Effector memory CD4-positive, alpha-beta T cell (primary cell): ENCODE measurements at places on chromosomes 7 and 10.
A peak's percentile ranks its signal among the peaks of the same experiment; 100 is the strongest.

GRCh38 chr10:124324451-124324850 lies 94.3 kb downstream of the OAT start:
- DNase-seq, result no peak

- no peak for DNase-seq
These were observed 1030.9 kb upstream of the CELF2 start for GRCh38 chr10:9986786-9987185.

DNA sequence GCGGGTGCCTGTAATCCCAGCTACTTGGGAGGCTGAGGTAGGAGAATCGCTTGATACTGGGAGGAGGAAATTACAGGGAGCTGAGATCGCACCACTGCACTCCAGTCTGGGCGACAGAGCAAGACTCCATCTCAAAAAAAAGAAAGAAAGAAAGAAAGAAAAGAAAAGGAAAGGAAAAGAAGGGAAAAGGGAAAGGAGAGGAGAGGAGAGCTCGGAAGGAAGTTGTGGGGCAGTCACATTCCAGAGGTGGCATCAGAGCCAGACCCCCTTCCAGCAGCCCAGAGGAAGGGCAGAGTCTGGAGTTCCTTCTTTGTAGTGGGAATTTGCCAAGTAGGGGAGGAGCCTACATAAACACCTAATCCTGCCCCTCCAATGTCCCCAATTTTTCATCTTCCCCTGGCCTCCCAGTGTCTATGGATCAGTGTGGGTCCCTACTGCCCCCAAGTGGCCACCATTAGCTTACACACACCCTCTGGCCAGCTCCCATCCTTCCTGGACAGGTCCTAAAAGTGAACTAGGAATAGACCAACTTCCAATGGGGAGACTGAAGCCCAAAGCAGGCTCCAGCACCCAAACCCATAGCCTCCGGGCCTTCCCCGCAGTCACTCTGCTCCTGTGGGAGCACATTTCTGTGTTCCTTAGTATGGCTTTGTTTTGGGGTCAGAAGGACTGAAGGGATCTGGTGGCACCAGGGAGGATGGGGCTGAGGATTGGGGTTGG lies 39.6 kb upstream of the HSPB1 start:
- DNase-seq, result no peak

GRCh38 chr10:48431871-48432270 lies 125.4 kb downstream of the MAPK8 start:
- DNase-seq, result no peak

GRCh38 chr10:62759599-62760175 lies 44.8 kb upstream of the ADO start:
- no peak for DNase-seq

DNA sequence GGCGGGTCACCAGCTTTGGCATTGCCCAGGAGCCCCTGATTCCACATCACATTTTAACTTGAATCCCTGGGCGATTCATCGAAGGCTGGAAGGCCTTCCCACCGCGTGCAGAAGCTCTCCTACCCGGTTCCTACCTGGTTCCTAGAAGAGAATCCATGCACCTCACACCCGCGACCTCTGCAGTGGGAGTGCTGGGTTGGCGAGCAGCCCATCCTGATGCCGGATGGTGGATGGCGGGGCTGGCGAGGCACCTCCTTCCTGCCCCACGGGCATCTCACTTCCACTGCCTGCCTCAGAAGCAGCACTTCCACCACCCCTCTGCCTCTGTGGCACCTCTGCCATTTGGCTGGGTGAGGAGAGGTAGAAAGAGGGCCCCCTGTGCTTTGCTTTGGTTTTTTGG lies 32.0 kb downstream of the NUB1 start:
- DNase-seq, result no peak

DNA sequence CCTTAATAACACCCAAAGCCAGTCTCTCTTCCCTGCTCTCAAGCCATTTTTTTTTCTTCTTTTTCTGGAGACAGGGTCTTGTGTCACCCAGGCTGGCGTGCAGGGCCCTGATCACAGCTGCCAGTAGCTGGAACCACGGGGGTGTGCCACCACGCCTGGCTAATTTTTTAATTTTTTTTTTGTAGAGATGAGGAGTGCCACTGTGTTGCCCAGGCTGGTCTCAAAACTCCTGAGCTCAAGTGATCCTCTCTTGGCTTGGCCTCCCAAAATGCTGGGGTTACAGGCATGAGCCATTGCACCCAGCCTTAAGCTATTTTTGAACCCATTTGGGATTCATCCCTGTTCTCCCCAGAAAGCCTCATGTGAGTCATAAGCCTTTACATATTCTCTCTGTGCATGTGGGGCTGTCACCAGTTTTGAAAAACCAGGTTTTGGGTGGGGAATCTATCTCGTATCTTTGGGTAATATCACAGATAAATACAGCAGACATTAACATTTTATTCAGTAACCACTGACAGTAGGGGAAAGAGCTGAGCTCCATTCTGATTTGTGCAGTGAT lies 15.5 kb downstream of the ZNF487 start:
- no peak for DNase-seq

DNA sequence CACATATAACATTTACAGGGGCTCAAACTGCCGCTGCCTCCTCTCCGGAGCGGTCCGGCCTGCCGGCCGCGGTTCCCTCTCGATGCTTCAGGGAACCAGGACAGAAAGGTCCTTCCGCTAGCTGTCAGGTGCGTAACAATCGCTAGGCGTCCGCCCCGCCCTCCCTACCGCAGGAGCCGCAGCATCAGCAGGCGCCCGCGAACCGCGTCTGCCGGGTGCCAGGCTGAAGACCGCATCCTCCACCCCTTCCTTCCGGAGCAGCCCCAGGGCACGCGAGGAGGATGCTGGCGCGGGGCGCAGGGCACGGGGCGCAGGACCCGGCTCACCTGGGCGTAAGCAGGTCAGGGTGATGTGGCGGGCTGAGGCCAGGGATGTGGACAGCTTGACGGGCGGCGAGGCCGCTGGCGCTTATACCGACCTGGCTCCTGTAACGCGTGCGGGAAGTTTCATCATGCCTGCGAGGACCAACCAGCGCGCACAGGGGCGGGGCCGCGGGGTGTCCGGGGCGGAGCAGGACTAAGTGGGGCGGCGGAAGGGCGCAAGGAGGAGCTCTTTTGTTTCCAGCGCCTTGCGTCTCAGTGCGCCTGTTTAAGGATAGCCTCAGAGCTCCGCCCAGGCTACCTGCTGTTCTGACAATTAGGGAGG lies at the start of gene ASNS:
ASNS (minus strand) TSS at position 384 of the 645 bp plus-strand sequence. CDS start 3,252 bp downstream, outside the sequence.
- DNase-seq, result peak; percentile 77

DNA sequence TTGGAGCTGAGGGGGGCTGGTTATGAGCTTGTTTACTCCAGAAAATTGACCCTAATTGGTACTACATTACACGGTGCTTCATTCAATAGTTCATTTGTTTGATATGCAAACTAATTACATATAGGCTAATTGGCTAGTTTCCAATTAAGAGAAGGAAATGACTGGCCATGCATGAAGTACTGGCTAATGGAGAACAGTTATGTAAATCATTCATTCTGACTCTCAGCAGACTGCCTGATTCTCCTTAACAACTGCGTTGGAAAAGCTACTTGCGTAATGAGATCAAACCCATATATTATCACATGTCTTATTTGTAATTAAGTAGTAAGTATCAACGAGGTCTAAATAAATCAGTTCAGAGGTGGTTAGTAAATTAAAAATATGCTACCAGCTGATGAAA lies 81.8 kb upstream of the CTTNBP2 start:
- no peak for DNase-seq

GRCh38 chr10:53977267-53977666 lies 823.8 kb downstream of the PCDH15 start:
- no peak for DNase-seq

- DNase-seq, result no peak
These were observed 30.8 kb upstream of the CHST15 start for GRCh38 chr10:124124123-124124768.

- no peak for DNase-seq
These were observed 22.5 kb downstream of the CCDC186 start for GRCh38 chr10:114151486-114151885.

DNA sequence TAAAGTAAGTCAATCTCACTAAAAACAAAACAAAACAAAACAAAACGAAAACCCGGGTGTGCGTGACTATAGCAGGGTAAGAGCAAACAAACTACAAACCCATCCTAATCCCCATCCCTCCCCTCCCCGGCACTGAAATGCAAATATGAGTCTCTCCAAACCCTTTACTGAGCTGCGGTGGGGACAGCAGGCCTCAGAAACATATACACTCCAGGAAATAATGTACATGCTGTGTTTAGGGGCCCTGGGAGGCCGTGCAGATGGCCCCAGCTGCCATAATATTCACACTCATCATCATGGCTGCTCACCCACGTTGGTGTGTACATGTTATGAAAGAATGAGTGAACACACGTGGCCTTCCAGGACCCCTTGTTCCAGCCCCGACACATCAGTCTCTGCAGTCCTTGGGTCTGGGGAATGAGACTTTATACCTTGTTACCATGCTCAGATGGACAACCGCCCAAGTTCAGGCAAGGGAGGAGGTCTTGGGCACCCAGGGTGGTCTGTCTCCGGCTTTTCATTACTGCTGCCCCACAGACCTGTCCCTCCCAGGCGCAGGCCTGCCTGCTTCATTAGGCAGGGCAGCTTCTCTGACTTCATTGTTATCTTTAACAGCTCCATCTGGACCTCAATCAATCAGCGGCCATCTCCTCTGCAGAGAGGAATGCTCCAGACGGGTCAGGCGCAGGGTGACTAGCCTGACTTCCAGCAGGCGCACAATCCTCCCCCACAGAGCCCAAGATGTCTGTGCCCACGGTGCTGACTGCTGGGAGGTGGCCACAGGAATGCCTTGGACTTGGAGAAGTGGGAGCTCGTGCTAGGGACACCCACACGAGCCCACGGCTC lies 20.6 kb downstream of the HSPA12A start:
- no peak for DNase-seq

DNA sequence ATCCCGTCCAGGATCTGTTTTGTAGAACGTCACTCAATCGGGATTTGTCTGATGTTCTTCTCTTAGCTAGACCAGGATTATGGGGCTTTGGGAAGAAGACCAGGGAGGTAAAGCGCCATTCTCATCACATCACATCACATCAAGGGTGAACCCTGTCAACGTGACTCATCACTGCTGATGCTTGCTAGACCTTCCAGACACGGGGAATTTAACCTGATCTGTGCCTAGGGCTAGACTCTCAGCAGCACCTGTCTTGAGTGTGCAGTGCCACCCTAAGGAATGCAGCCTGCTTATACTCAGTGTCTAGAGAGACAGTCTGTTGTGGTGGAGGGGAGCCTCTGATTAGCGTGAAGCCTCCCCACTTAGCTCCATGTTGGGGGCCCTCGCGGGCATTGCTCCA lies 678.6 kb upstream of the FOXK1 start:
- no peak for DNase-seq

- no peak for DNase-seq
These were observed 150.7 kb downstream of the CFTR start for GRCh38 chr7:117630501-117630900.

DNA sequence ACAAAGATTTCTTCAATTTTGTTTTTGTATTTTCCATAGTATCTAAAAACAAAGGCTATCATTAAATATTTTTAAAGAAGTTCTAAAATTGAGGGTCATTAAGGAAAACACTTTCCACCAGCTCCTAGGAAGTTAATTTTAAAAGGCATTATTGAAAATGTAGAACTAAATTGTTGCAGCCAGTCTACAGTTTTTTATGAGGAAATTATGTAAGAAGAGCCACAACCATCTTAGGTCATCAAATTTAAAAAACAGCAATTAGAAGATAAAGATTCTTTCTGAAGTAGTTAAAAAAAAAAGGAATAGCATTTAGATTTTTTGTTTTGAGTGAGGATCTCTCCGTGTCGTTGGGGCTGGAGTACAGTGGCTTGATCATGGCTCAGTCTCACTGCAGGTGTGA lies 161.7 kb downstream of the NRBF2 start:
- no peak for DNase-seq

DNA sequence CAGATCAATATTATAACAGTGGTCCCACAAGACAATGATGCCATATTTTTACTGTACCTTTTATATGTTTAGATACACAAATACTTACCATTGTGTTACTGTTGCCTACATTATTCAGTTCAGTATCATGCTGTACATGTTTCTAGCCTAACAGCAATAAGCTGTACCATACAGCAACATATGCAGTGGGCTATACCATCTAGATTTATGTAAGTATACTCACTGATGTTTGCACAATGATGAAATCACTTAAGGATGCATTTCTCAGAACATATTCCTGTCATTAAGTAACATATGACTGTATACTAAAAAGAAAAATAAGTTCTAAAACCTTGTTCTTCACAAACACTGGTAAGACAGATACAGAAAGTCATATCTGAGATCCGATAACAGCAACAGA lies 468.6 kb upstream of the SEMA3A start:
- no peak for DNase-seq

GRCh38 chr7:137981668-137982067 lies 20.2 kb downstream of the CREB3L2 start:
- DNase-seq, result no peak

DNA sequence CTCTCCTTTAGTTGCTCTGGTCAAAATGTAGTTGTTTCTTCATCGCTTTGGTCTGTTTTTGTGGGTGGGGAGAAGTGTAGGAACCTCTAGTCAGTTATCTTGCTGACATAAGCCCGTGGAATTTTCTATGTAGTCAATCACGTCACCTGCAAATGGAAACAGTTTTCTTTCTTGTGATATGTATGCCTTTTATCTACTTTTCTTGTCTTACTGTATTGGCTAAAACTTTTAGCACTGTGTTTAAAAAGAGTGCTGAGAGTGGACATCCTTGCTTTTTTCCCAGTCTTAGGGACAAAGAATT lies 42.3 kb downstream of the AKR1E2 start:
- DNase-seq, result no peak

DNA sequence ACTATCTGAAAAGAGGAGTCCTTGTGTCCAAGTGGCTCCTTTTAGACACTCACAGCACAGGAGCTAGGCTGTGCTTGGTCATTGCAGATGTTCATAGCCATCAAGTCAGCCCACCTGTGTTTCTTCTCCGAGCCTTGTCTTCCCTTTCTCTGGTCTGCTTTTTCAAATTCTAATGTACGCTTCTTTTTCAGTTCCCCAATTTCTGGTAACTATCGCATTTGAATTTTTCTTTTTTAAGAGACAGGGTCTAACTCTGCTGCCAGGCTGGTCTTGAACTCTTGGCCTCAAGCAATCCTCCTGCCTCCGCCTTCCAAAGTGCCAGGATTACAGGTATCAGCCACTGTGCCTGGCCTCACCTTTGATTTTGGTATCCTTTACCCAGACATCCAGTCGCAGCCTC lies 18.9 kb downstream of the APBB1IP start:
- DNase-seq, result no peak

DNA sequence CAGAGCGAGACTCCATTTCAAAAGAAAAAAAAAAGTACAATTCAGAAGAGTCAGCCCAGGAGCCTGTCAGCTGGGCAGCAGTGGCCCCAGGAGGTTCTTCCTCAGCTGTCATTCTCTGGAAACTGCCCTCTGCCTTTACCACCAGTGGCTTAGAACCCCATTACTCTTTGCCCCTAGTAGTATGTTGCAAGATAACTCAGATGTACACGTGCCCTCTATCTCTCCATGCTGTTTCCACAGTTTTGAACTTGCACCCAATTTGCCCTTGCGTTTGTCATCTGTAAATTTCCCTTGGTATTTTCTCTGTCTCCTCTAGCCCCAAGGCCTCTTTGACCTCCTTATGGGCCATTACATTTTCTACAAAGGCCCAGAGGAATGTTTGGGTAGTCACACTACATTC lies 56.7 kb upstream of the PRKAR2B start:
- no peak for DNase-seq
